Vagina (tissue), 2 donors: ENCODE measurements at places on chromosomes 3 and 15. TPM values are rescaled to one million over a fixed set of nuclear protein-coding genes. Genes with fewer than 3 reads are reported as not detected.
A peak's percentile ranks its signal among the peaks of the same experiment; 100 is the strongest.

The CELSR3 gene
- 2.2 TPM for total RNA-seq

GRCh38 chr15:87609474-87609873, 647.1 kb downstream of the NTRK3 start:
- H3K27me3 ChIP-seq = no peaks in the 10 kb centered on the region
- no peak overlapping the region for H3K27ac ChIP-seq
- no peak for DNase-seq

DNA sequence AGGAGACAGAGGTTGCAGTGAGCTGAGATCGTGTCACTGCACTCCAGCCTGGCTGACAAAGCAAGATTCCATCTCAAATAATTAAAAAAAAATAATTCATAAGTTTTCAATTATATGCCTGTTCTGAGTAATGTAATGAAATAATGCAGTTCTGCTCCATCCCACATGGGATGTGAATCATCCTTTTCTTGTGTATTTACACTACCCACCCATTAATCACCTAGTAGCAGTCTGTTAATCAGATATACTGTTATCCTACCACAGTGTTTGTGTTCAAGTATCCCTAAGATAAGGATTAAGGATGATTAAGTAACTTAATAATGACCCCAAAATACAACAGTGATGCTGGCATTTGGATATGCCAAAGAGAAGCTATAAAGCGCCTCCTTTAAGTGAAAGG, 38.8 kb downstream of the PIGB start:
- no peak overlapping the region for H3K4me3 ChIP-seq
- DNase-seq = no peak
- H3K27ac ChIP-seq = no peak overlapping the region
- H3K27me3 ChIP-seq = no peaks in the 10 kb centered on the region
- H3K36me3 ChIP-seq = peaks cover 5% of the 10 kb centered on the region

DNA sequence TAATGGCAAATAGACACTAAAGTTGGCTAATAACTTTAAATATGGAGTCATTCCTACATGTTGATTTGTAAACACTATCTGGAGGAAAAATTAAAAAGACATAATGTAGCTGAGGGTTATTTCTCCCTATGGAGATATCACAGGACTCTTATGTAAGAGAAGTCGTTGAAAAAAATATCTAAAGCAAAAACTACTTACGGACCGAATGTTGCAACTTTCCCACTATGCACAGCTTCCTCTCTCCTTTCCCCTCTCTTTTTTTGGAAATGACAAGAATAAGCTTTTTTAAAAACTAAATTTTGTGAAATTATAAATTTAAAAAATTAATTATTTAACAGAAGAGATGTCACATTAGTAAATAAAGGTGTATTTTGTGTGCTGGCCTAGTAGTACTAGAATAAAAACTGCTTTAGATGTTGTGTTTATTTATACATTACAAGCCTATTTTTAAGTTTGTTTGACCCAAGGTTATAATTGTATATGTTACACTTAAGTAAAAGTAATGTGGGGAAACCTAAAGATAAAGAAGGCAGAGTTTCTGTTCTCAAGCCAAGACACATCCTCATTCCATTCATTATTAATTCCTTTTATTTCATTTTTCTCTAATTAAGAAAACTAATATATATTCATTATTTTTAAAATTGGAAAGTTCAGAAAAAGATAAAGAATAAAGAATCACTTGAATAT, 20.7 kb upstream of the PPARG start:
- no peaks in the 10 kb centered on the region for H3K36me3 ChIP-seq
- no peaks in the 10 kb centered on the region for H3K4me1 ChIP-seq
- DNase-seq = no peak
- no peak overlapping the region for H3K27ac ChIP-seq

GRCh38 chr15:26967719-26968269, 3.2 kb upstream of the GABRG3 start:
- H3K4me1 ChIP-seq = no peaks in the 10 kb centered on the region
- DNase-seq = no peak
- H3K36me3 ChIP-seq = no peaks in the 10 kb centered on the region
- H3K27me3 ChIP-seq = no peaks in the 10 kb centered on the region

DNA sequence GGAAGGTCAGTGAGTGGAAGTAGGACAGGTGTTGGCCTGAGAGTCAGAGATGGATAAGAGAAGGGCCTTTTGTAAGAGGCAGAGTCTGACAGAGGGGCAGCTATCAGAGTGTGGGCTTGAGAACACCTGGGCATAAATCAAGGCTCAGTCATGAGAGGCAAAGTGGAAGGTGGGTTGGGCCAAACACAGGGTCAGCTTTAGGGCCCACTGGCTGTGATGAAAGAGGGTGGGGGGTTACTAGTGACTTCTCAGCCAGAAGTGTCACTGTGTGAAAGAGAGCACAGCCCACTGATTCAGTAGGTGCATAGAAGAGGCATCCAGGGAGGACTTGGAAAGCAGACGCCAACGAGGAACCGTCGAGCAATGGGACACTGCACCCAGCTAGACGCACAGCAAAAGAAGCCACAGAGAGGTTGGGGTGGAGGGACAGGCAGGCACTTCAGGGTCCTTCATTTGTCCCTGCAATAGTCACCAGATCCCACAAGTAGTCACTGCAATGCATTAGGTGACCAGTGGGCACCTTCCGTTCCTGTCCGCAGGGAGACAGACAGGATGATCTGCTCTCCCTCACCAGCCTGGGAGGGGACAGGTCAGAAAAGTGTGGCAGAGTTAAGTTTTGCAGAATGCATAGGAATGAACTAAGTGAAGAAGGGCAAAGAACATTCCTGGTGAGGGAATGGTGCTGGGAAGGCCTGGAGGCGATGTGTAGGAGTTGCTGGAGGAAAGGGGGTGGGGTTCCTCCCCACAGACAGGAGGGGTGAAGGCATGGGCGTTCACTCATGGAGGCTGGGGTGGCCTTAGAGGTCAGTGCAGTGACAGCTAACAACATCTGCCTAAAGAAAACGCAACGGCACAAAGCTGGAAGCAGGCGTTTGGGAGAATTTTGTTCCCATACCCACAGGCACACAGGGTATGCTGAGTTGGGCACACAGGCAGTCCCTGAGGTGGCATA, 36.3 kb downstream of the MESD start:
- H3K4me3 ChIP-seq = no peak overlapping the region
- H3K27ac ChIP-seq = no peak overlapping the region
- H3K27me3 ChIP-seq = no peaks in the 10 kb centered on the region
- H3K4me1 ChIP-seq = peaks cover 5% of the 10 kb centered on the region
- H3K36me3 ChIP-seq = no peaks in the 10 kb centered on the region
- DNase-seq = peak; percentile 44

DNA sequence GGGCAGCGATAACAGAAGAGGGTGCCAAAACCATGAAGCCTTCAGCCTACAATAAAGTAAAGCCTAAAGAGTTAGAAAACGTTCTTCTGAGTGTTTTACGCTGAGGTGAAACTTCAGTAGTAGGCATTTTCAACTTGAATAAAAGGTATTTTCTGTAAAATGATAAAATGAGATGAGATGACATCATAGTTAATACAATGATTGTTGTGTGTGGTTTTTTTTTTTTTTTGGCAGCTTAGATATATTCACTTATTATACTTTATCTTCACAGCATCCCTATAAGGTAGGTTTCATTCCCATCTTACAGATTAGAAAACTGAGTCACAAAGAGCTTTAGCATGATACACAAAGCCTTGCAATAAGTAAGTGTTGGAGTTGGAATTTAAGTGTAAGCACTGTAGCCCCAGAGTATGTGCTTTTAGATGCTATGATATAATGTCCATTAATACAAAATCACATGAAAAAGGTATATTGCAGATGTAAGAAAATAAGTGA, 291.9 kb upstream of the GRM7 start:
- no peaks in the 10 kb centered on the region for H3K27me3 ChIP-seq
- no peak overlapping the region for H3K27ac ChIP-seq
- H3K4me3 ChIP-seq = no peak overlapping the region
- no peaks in the 10 kb centered on the region for H3K4me1 ChIP-seq
- DNase-seq = no peak
- H3K36me3 ChIP-seq = no peaks in the 10 kb centered on the region
